ENCODE measurements at places on chromosomes 11 and 22.

GRCh38 chr11:107017104-107017432 is 1.2 kb downstream of the GUCY1A2 start:
- no peak for DNase-seq

- DNase-seq = no peak
These were observed 13.6 kb upstream of the XBP1 start for GRCh38 chr22:28813772-28814518.

GRCh38 chr11:128324051-128324481 is 263.3 kb downstream of the ETS1 start:
- DNase-seq = no peak

DNA sequence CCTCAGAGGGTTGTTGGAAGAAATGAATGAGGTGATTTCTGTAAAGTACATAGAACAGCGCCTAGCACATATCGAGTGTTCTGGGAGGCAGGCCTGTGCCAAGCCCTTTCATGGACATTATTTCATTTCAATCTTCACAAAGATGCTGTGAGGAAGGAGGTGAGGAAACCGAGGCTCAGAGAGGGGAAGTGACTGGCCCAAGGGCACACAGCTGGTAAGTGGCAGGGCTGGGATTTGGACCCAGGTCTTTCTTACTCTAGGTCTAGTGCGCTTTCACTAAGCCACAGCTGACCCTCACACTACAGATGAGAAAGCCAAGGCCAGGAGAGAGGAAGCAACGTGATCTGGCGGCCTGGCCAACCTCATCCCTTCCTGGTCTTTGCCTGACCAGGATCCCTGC is 2.0 kb downstream of the PELI3 start:
- DNase-seq = no peak

- DNase-seq = no peak
These were observed 20.8 kb upstream of the PPARA start for GRCh38 chr22:46129390-46130041.
